ENCODE measurements at places on chromosomes 12 and 14.

- no peak for DNase-seq
These were observed 322.1 kb downstream of the RGS6 start for GRCh38 chr14:72254202-72254936.

DNA sequence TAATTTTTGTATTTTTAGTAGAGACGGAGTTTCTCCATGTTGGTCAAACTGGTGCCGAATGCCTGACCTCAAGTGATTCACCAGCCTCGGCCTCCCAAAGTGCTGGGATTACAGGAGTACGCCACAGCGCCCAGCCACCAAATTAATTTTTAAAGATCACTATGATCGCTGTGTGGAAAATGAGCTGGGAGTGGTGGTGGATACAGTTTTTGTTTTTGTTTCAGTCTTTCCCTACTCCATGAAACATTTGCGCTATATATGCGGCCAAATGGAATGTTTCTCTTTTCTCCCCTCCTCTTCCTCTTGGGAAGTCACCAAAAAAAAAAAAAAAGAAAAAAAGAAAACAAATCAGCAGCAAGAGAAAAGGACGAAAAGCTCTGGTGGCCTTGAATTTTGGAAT lies 20.8 kb upstream of the P2RX4 start:
- no peak for DNase-seq

- no peak for DNase-seq
These were observed 80.0 kb downstream of the B4GALNT3 start for GRCh38 chr12:539540-540310.

DNA sequence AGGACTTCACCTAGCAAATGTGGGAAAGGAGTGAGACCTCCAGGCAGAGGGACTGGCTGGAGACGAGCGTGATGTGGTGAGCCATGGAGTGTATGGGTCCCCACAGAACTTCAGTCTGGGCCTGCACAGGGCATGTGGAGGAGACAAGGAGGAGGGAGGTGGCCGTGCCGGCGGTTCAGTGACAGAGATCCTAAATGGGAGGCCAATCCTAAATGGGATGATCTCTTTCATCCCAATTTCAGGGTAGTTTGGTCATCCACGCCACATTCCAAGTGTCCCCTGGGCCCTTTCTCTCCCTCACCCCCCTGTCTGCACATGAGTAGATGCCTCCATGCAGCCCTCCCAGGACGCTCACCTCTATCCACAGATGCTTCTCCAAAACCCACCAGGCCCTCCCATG lies 13.2 kb downstream of the SERPINA5 start:
- no peak for DNase-seq

GRCh38 chr12:118377021-118377883 lies 897 bp downstream of the SUDS3 start:
- DNase-seq = no peak

DNA sequence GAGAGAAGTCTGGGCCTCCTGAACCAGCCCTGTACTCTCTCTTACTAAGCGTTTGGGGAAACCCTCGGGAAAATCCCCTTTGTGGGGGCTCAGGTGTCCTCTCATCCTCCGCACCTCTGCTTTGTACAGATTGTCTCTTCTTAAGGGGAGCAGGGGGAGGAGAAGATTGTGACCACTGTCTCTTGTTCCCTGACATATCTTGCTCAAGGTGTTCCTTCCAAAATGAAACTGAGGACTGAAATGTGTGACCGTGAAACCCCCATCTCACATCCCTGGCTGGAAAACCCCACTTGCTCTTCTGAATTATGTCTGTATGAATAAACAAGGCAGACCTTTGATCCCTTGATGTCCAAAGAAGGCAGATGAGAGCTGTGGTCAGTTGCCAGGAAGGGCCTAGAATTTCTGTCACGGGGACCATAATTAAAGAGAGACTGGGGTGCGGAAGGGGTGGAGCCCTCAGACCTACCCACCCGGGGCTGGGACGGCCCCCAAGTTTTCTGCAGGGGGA lies 369.8 kb downstream of the AACS start:
- DNase-seq = no peak

DNA sequence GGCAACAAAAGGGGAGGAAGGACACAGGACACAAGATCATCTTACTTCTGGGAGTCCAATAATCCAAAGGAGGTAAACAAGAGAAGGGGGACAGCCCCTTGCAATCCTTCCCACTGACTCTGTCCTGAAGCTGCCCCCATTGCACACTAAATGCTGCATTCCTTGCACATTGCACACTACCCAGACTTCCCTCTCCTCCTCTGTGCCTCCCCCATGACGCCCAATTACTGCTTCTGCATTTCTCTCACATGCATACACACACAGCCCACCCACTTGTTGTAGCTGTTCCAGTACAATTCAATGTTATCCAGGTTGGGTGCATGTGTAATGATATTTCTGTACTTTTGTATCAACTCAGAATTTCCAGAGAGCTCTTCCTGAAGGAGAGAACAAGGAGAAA lies 5.5 kb downstream of the NDRG2 start:
- DNase-seq = no peak

- no peak for DNase-seq
These were observed 37.3 kb upstream of the FERMT2 start for GRCh38 chr14:52988139-52988538.

- no peak for DNase-seq
These were observed 127.3 kb downstream of the RFLNA start for GRCh38 chr12:124422142-124422569.

DNA sequence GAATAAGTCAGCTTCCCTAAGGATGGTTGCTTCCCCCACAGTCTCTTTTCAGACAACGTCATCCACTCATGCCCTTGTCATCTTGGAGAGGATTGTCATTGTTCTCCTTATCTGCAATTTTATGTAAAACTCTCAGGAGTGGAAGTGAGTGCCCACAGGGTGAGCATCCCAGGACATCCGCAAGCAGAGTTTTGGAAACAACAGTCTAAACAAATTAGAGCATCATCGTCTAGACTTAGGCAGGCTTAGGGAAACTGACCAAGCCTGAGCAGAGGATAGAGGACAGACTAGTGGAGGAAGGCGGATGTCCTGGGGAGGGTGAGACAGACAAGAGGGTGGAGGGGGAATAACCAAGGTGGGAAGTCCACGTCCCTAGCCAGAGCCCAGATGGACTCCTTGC lies 63.7 kb upstream of the BDKRB2 start:
- DNase-seq = no peak

DNA sequence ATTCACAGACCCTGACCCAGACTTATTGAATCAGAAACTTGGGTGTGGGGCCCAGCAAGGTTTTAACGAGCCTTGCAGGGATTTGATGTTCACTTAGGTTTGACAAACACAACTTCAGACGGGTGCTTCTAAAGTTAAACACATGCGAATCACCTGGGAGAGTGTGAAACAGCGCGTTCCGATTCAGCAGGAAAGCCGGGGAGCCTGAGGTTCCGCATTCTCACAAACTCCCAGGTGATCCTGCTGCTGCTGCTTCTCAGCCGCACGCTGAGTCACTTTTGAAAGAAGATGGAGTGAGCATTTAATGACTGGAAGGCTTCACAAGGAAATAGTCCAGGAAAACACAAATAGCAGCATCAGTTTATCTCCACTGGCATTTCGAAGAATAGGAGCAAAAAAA lies 44.2 kb upstream of the DDX11 start:
- DNase-seq = no peak

GRCh38 chr14:72906316-72906715 lies 12.4 kb upstream of the DPF3 start:
- no peak for DNase-seq

DNA sequence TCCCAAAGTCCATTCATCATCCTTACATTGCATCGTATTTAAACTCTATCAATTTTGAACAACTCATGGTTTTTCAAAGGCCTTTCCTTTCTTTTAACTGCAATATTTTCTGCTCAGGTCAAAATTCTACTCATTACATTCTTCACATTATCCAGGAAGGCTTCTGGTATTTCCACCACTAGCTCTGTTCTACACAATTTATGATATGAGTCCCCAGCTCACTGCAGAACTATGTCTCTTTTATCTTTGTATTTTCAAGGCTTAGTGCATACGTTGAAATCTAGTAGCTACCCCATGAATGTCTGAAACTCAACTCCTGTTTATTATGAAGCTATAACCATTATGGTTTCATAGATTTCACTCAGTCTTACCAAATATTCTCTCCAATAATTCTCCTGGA lies 282.9 kb downstream of the DUSP6 start:
- DNase-seq = no peak

- no peak for DNase-seq
These were observed 141.6 kb upstream of the AVPR1A start for GRCh38 chr12:63292471-63293221.

- no peak for DNase-seq
These were observed 21.8 kb upstream of the C14orf180 start for GRCh38 chr14:104557766-104558165.

GRCh38 chr14:106291626-106292025 lies 765.2 kb downstream of the TMEM121 start:
- no peak for DNase-seq

DNA sequence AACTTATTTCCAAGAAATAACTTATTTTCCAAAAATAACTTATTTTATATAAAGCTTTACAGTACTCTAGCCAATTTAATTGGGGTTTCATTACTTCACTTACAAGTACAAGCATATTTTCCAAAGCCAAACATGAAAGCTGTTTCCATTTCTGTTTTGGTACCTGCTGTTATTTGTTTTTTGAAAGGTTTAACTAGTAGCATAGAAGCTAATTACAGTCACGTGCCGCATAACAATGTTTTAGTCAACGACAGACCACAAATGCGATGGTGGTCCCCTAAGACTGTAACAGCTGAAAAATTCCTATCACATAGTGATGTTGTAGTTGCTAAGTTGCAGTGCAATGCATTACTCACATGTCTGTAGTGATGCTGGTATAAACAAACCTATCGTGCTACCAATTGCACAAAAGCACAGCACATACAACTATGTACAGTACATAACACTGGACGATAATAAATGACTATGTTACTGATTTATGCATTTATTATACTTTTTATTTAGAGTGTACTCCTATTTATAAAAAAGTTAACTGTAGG lies 21.7 kb downstream of the PTPN21 start:
- DNase-seq = no peak

GRCh38 chr12:29216797-29217575 lies 67.9 kb downstream of the FAR2 start:
- no peak for DNase-seq

DNA sequence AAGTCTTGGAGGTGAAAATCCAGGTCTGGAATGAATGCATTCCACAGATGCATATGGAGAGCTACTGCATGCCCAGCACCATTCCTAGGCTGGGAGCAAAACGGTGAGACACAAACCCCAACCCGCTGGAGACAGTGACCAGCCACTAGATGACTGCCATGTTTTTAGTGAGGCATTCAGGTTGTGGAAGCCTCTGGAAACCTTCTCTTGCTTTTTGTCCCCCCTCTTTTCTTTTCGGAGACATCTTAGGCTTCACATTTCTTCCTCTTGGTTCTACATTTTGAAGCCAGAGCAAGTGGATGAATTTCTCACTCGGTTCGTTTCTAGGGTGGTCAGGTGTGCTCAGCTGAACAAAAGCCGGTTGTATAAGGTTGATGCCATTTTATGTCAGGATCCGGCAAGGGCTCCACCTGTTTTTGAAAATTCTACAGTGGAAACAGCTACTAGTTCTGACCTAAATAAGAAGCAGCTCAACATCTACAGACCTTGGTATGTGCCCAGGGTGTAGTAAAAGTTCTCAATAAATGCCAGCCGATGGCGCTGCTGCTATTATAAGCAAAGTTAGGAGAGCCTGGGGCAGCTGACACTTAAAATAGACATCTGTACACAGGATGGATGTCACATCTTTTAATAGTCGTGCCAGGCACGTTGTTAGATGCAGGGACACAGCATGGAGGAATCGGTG lies 1.8 kb upstream of the ZNF839 start:
- peak; percentile 36 for DNase-seq

DNA sequence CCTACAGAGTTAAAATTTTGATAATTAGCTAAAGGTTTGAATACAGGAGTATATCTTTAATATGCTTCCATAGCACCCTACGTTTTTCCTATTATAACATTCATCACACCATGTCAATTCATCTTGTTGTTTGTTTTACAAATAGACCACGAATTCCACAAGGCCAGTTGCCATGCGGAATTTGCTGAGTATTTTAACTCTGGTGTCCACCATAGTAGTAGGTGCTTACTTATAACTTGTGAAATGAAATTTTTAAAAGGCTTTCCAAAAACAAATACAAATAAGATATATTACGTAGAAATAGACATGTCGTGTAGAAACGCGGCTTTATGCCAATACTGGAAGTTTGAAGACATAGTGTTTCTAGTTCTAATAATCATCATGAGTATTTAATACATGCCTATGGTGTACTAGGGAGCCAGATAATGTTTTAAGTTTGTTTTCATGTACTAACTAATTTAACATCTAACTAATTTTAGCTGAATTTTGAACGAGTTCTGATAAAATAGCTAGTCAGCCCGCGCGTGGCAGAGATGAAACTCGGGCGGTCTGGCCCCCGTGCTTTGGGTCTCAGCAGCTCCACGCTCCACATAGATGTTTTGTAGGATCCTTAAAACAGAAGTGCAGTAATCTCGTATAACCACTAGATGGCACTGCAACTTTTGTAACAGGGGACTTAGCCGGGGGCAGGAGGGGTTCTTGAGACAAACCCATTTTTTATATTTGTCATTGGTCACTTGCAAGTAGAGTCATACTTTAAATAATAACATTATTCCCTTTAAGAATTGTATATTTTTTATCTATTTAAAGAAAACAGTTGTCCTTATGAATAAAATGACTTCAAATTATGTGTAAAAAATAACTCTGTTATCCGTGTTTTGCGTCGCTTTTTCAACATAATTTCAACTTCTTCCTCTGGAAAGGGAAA lies 10.2 kb downstream of the CD69 start:
- DNase-seq = peak; percentile 81

DNA sequence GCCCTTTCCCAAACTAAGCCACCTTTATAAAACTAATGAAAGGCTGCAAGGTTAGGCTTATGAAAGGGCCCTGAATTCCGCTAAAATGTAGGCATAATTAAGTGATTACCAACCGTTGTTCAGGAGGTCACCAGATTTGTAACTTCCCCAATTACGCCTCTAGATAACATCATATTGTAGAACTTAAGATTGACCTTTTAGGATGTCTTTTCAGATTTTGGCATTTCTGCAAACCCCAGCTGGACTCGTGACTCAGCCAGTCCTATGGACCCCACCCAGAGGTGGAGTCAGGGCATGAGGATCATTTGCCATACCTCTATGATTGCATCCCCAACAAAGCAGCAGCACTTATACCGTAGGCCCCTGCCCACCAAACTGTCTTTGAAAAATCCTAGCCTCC lies 3.7 kb upstream of the LPCAT3 start:
- DNase-seq = no peak

- DNase-seq = no peak
These were observed 35.0 kb downstream of the GNPTAB start for GRCh38 chr12:101795786-101796185.

DNA sequence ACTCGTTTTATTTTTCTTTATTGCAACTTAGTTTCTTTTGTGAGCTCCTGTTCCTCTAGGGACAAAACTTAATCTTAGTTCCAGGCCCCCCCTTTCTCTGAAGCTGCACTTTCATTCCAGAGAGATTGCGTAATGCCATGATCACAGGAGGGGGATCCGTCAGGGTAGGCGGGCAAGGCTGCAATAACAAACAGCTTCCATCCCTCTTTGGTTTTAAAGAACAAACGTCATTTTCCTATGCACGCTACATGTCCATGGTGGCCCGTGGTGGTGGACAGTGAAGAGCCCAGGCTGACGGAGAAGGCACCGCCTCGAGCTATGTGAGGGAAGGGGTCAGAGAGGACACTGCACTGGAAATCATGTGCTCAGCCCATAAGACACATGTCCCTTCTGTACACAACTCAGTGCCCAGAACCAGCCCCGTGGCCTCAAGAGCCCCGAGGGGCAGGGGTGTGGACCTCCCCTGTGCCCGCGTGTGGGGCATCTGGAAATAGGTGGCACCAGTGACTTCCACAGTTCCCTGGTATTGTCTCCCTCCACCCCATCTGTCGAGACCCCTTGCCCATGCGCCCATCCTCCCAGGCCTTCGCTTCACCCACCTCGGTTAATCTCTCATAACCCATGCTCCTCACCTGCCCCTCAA lies 161.4 kb downstream of the ADGRD1 start:
- DNase-seq = peak; percentile 47

Measured in spleen (tissue), 13 donors.